NCI-H1436 treated with DMSO at 0.1 percent for 48 hours (cell line): ENCODE measurements at places on chromosomes 11 and 22.

DNA sequence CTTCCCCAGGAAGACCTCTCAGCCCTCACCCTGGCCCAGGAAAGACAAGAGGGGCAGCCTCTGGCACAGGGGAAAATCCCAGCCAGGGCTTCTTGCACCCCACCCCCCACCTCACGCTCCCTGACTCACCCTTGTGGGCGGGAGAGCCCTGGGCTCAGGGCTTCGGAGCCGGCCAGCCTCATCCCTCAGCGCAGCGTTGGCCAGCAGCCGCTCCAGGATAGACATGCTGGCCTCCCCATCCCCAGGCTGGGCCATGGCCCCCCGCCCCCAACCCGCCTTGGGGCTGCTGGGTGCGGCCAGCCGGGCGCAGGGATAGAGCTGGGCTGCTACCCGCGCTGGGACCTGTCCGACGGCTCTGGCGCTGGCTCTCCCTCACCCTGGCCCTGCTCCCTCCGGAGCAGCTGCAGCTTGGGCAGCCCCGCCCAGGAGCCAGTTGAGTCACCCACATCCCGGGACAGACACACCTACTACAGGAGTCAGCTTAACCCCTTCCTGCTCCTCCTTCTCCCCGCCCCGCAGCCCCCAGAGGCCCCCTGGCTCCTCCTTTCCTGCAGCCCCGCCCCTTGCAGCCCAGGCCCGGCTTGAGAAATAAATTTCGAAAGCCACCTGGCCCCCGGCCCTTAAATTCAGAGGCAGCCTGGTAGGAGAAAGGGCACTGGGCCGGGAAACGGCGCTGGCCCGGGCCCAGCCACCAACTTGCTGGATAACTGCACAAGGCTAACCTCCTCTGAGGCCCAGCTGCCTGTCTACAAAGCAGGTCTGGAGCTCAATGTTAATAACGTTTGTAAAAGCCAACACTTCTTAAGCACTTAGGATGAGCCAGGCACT is 13.4 kb downstream of the TNKS1BP1 start:
- peak; percentile 63 for DNase-seq

DNA sequence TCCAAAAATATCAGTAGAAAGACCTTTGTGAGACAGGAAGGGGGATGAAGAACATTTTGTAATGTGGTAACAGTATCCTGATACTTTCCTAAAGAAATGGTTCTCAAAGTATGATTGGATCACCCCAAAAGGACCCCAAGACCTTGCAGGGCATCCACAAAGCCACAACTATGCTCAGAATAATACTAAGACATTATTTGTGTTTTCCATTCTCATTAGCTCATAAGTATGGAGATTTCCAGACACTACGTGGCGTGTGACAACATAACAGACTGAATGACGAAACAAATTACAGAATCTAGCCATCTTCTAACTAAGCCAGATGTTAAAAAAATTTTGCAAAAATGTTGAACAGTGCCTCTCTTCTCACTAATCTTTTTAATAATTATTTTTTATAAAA is 24.9 kb downstream of the CHEK2 start:
- DNase-seq = no peak

DNA sequence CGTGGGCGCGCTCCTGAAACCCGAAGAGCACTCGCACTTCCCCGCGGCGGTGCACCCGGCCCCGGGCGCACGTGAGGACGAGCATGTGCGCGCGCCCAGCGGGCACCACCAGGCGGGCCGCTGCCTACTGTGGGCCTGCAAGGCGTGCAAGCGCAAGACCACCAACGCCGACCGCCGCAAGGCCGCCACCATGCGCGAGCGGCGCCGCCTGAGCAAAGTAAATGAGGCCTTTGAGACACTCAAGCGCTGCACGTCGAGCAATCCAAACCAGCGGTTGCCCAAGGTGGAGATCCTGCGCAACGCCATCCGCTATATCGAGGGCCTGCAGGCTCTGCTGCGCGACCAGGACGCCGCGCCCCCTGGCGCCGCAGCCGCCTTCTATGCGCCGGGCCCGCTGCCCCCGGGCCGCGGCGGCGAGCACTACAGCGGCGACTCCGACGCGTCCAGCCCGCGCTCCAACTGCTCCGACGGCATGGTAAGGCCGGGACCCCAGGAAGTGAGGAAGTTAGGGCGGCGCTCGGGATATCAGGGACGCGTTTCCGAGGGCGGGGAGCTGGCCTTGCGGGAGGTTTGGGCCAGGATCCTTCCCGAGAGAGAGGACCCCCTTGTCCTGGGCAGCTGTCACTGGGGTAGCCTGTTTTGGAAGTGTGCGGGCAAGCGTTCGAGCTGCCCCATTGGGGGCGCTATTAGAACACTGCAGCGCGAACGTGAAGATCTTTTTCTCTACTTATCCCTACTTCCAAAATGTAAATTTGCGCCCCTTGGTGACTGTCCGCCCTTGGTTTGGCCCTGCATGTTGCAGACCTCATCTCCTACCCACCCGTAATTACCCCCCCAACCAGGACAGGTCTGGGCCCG is 796 bp downstream of the MYOD1 start:
- DNase-seq = no peak

DNA sequence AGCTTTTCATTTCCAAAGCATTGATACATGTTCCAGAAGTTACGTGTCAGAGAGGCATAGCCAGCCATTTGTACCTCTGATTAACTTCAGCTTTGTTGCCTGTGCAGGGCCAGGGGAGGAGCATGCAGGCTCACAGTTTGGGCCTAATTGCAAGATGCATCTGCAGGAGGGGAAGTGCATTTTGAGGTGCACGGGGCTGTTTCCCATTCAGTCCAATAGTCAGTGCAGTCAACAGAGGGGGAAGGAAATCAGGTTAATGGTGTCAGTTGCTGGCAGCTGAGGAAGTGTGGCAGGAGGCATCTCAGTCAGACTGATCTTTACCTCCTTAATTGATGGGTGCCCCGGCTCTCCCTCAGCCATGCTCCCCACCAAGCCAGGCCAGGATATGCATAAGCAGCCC is 39.3 kb downstream of the ABCC8 start:
- DNase-seq = no peak

DNA sequence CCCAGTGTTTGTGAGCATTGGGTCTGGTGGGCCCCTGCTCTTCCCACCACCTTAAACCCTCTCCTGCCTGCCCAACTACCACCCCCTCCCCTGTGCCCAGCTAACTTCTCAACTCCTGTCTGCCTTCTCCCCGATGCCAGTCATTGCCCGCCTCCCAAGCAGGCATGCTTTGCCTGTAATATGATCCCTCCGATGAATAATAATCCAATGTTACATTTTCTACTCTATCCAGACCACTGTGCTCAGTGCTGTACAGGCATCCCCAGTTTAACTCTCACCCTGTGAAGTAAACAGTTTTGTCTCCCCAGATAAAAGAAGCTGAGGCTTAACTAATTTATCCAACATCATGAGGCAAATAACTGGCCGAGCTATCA is 35.5 kb upstream of the OLFML1 start:
- DNase-seq = no peak
